ENCODE measurements at places on chromosomes 12 and 14.

DNA sequence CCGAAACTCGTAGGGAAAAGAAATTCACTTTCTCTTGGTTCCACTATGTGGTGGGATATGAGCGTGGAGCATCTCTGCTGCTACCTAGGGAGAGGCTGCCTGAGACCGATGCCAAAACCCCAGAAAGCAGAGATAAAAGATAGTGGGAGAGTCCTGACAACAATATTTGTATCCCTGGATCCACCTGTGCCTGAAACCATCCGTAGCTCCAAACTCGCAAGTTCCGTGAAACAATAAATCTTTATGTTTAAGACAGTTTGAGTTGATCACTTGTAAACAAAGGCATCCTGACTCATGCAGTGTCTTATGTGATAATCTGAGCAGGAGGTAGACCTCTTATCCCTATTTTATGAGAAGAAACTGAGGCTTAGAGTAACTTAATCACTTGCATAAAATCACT, 2.9 kb downstream of the MAP1LC3B2 start:
- DNase-seq = no peak

DNA sequence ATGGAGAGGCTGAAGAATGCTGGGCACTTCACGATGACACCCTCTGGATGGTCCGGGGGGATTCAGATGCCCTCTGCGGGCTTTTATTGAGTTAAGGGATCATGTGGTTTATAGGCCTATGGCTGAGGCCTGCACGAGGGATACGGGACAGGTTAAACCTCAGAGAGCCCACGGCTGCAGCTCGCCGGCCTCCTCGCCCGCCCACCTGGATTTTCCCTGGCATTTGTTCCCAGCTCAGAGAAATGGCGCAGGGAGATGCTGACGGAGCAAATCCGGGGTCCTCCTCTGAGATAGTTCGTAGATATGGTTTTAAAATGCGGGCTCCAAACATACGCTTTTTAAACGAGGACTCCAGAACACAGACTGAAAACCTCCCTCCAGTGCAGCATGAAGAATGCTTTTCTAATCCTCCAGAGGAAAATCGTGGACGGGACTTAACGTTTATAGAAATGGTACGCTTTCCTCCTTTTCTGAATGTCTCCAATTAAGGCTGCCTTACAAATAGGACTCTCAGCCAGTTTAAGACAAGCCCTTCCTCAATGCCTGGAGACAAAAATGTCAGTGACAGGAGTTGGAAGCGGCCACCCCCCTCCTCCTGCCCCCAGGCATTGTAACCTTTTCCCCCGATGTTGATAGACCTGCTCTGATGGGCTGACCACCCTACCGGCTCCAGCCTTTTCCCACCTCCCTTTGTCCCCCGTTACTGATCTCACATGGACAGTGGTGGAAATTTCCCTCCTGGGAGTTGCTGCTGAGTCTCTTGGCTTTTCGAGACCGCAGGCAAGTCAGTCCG, 16.6 kb downstream of the CCND2 start:
- DNase-seq = no peak

DNA sequence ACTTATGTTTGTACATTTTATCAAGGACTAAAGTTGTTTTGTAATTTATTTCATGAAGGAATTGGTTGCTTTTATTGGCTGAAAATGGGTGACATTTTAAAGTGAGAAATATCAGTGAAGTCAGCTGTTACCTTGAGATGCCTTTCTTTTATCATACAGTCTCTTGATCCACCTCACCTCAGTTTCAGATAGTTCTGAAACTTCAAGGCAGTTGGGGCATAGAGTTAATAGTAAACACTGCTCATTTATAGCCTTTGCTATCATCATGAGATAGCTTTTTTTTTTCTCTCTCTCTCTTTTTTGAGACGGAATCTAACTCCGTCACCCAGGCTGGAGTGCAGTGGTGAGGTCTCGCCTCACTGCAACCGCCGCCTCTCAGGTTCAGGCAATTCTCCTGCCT, 76.7 kb downstream of the MON2 start:
- no peak for DNase-seq

GRCh38 chr12:96104566-96104965, 69.2 kb upstream of the LTA4H start:
- DNase-seq = no peak

DNA sequence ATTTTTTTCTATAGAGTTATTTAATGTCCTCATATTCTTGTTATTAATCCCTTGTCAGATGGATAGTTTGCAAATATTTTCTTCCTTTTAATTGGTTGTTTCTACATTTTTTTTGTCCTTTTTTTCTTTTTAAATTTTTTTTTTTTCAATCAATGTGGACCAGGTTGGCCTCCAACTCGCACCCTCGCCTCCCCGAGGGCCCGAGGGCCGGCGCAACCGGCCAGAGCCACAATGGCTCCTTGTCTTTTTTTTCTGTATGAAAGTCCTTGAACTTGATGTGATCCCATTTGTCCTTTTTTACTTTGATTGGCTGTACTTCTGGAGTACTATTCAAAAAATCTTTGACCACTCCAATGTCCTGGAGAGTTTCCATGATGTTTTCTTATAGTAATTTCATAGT, 17.7 kb upstream of the SLCO1B1 start:
- no peak for DNase-seq

GRCh38 chr14:30527196-30527595, 31.8 kb upstream of the G2E3 start:
- DNase-seq = no peak

DNA sequence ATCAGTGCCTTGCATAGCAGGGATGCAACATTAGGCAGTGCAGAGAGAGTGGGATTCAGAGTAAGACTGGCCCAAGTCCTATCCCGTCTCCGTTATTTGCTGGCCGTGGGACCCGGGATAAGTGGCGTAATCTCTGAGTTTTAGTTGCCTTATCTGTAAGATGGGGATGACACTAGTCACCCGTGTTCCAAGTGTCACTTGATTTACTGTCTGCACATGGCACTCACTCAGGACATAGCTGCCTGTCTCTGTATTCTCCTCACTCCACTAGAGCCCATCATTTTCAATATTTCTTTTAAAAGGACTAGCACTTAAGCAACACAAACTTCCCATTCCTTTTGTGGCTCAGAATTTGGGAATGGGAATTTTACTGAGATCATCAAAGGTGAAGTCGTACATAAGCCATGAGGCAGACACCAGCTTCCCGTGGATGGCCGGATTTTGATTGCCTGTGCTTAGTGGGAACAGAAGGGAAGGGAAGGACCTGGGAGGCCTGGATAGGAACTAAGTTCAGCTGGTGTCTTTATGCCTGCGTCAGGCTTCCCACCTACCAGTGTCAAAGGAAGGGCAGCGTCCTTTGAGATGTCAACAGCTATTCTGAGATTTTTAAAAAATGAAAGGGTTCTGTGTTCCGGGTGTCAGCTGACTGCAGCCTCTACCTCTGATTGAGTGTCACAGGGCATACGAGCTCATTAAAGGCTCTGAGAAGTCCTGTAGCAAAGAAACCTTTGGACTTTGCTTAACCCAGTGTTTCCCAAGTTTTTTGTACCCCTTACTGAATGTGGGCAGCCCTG, 361.4 kb downstream of the CACNA1C start:
- no peak for DNase-seq

DNA sequence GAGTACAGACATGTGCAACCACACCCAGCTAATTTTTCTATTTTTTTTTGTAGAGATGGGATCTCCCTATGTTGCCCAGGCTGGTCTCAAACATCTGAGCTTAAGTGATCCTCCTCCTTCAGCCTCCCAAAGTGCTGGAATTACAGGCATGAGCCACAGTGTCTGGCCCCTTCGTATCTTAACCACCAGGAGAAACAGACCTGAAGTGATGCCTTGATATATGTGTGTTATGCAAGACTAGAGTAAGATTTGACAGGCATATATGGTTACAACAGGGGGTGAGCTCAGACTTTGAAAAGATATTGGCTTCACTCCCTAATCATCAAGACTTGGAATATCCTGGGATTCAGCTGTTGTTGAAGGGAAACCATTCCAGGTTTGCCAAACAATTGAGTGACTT, 10.7 kb upstream of the GALNT6 start:
- DNase-seq = no peak

Data from EL (cell line).